T-helper 17 cell (primary cell): ENCODE measurements at places on chromosomes 11 and 22.

DNA sequence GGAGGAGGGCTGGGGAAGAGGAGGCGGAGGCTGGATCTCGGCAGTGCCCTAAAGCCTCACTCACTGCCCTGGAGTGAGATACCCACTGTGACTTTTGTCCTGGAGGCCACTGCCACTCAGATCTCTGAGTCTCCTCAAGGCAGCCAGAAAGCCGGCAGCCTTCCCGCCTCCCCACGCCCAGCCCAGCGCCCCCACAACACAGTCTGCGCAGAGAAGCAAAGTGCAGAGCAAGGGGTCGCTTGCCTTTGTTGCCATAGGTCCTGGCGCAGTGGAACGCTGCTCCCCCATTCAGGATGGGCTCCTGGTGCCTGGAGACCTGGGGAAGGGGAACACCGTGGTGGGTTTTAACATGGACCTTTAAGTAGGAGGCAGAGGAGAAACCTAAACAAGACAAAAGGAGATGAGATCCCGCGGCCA lies 17.6 kb downstream of the PATZ1 start:
- peaks cover 21% of the 10 kb centered on the region for H3K36me3 ChIP-seq
- H3K4me3 ChIP-seq, result no peak overlapping the region
- no peaks in the 10 kb centered on the region for H3K27me3 ChIP-seq
- peaks cover 14% of the 10 kb centered on the region for H3K4me1 ChIP-seq
- H3K27ac ChIP-seq, result no peak overlapping the region
- no peak for DNase-seq

GRCh38 chr11:46127150-46127638 lies 5.9 kb upstream of the PHF21A start:
- no peak for DNase-seq
- no peaks in the 10 kb centered on the region for H3K27me3 ChIP-seq
- no peaks in the 10 kb centered on the region for H3K36me3 ChIP-seq

DNA sequence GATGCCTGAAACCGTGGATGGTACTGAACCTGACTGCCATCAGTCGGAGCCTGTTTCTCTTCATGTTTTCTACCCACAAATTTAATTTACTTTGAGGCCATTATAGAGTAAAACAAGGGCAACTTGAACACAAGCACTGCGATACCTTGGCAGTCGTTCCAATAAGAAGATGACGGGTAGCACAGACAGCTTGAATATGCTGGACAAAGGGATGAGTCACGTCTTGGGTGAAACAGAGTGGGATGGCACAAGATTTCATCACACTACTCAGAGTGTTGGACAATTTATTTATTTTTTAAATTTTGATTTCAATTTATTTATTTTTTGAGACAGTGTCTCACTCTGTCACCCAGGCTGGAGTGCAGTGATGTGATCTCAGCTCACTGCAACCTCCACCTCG lies 5.7 kb downstream of the DIXDC1 start:
- H3K36me3 ChIP-seq, result peaks cover 2% of the 10 kb centered on the region
- no peak overlapping the region for H3K27ac ChIP-seq
- peaks cover 18% of the 10 kb centered on the region for H3K4me1 ChIP-seq
- no peak for DNase-seq

GRCh38 chr22:19819911-19820879 lies 34.5 kb downstream of the GNB1L start:
- H3K4me1 ChIP-seq, result peaks cover 10% of the 10 kb centered on the region
- H3K27ac ChIP-seq, result no peak overlapping the region
- no peaks in the 10 kb centered on the region for H3K27me3 ChIP-seq
- DNase-seq, result no peak
- H3K4me3 ChIP-seq, result no peak overlapping the region

DNA sequence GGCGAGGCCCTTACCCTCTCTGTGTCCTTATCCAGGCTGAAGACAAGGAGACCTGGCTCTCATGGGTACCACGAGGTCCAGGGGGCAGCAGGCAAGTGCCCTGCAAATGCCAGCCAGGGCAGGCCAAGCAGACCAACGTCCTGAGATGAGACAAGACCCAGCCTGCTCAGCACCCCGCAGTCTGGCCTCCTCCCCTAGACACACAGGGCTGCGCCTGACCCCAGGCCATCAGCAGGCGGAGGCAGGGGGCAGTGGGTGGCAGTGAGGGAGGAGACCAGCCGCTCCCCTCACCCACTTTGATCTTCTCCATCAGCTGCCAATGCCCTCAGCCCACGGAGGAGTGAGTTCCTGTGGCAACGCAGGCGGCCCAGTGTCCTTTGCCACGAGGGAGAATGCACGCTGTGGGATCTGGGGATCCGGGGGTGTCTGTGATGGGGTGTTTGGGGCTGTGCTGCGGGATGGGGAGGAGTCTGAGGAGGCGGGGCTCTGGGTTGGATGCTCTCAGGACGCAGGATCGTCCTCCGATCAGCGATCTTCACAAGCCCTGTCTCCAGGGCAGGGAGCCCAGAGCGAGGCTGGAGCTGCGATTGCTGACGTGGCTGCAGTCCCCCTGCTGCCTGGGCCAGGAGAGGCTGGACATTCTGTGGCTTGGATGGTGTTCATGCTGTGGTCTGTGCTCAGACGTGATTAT lies 30.5 kb upstream of the PPARA start:
- no peaks in the 10 kb centered on the region for H3K36me3 ChIP-seq
- no peaks in the 10 kb centered on the region for H3K27me3 ChIP-seq
- no peak overlapping the region for H3K27ac ChIP-seq

DNA sequence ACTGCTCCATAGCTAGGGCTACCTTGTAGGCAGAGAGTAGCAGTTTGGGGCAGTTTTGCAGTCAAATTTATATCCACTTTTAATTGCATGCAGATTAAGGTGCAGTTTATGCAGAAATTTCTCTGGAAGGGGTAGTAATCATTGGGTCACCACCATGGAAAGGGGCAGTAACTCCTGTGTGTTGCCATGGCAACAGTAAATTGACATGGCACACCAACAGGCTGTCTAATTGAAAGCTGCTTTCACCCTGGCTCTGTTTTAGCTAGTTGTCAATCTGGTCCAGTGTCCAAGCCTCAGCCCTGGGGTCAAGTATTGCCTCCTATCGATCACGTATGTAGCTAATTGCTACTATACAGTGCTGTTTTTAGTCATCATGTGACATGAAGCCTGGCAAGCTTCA lies 786.1 kb upstream of the CNTN5 start:
- no peaks in the 10 kb centered on the region for H3K4me1 ChIP-seq
- no peaks in the 10 kb centered on the region for H3K36me3 ChIP-seq
- no peak for DNase-seq
- H3K27ac ChIP-seq, result no peak overlapping the region

- DNase-seq, result no peak
- peaks cover 3% of the 10 kb centered on the region for H3K4me1 ChIP-seq
- H3K36me3 ChIP-seq, result no peaks in the 10 kb centered on the region
- peaks cover 45% of the 10 kb centered on the region for H3K27me3 ChIP-seq
These were observed 513.4 kb downstream of the TBC1D22A start for GRCh38 chr22:47275605-47276449.

- peaks cover 6% of the 10 kb centered on the region for H3K27me3 ChIP-seq
- no peaks in the 10 kb centered on the region for H3K36me3 ChIP-seq
- DNase-seq, result no peak
- H3K4me1 ChIP-seq, result peaks cover 2% of the 10 kb centered on the region
These were observed 38.8 kb downstream of the SLC1A2 start for GRCh38 chr11:35380603-35381002.

- no peak for DNase-seq
- H3K4me1 ChIP-seq, result peaks cover 24% of the 10 kb centered on the region
- H3K4me3 ChIP-seq, result peak overlapping the region; percentile 21
- no peaks in the 10 kb centered on the region for H3K27me3 ChIP-seq
These were observed 12.4 kb downstream of the CRELD2 start for GRCh38 chr22:49930596-49931412.

DNA sequence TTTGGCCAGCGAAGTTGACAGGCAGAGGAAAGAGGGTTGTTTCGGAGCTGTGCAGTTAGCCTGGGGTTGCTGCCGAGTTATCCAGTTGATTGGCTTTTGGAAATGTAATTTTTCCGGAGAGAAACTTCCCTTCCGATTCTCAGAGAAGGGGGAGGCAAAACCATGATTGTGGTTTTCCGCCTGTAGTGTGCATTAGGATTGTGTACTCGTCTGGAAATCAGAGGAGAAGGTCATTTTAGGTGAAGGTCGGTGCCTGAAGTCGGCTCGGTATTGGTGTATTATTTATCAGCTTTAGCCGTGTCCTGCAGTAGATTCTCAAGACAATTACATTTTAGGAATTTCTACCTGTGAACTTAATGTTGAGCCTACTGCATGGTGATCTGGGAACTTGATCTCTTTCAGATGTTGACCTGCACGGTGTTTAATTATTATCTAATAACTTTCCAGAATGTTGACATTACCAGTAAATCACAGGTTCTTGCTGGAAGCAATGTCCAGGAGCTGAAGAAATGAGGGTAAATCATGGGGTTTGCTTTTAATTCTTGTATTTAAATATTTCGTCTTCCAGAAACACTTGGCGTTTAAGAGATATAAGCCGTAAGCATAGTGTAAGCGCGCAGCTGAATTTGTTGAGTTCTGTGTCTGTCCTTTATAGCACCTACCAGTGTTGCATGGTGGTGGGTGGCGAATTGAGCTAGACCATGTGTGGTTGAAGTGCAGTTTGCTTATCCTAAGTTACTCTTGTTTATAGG lies 1.3 kb downstream of the ARHGEF12 start:
- DNase-seq, result no peak
- H3K36me3 ChIP-seq, result no peaks in the 10 kb centered on the region
- H3K27me3 ChIP-seq, result peaks cover 40% of the 10 kb centered on the region
- H3K27ac ChIP-seq, result peak overlapping the region; percentile 62
- H3K4me1 ChIP-seq, result peaks cover 24% of the 10 kb centered on the region
- peak overlapping the region; percentile 93 for H3K4me3 ChIP-seq

DNA sequence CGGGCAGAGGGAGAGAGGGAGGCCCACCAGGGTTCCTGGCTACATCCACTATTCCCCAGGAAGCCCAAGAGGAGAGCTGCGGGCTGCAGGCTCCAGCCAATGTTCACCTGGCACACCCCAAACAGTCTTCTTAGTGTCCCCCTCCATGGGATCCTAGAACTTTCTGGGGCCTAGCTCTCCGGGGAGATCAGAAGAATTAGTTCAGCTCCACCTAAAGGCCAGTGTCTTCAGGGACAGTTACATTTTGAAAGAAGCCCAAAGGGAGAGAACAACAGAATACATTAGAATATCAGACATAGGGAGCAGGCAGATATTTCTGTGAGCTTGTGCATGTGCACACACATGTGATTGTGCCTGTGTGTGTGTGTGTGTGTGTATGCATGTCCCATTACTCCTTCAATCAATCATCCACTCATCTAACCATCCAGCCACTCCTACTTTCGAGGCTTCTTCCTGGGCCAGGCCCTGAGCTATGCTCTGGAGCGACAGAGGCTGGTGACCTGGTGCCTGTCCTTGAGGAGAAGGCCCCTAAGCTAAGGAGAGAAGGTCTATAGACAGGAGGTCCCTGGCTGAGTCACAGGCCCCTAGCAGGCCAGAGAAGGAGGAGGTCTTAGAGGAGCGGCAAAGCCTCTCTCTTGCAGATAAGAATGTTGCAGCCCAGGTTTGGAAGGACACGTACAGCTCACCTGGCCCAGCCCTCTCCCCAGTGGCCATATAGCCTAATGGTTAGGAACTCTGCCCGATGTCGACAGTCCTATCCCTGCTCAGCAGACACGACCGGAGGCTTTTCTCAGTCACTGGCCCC lies 165.5 kb downstream of the DSCAML1 start:
- H3K27ac ChIP-seq, result no peak overlapping the region
- DNase-seq, result no peak
- no peaks in the 10 kb centered on the region for H3K36me3 ChIP-seq
- H3K27me3 ChIP-seq, result peaks cover 30% of the 10 kb centered on the region
- H3K4me1 ChIP-seq, result peaks cover 3% of the 10 kb centered on the region
- no peak overlapping the region for H3K4me3 ChIP-seq

- no peak for DNase-seq
- H3K36me3 ChIP-seq, result peaks cover 10% of the 10 kb centered on the region
- no peak overlapping the region for H3K27ac ChIP-seq
- no peaks in the 10 kb centered on the region for H3K4me1 ChIP-seq
- no peak overlapping the region for H3K4me3 ChIP-seq
These were observed 33.1 kb upstream of the ELF5 start for GRCh38 chr11:34546511-34547209.

DNA sequence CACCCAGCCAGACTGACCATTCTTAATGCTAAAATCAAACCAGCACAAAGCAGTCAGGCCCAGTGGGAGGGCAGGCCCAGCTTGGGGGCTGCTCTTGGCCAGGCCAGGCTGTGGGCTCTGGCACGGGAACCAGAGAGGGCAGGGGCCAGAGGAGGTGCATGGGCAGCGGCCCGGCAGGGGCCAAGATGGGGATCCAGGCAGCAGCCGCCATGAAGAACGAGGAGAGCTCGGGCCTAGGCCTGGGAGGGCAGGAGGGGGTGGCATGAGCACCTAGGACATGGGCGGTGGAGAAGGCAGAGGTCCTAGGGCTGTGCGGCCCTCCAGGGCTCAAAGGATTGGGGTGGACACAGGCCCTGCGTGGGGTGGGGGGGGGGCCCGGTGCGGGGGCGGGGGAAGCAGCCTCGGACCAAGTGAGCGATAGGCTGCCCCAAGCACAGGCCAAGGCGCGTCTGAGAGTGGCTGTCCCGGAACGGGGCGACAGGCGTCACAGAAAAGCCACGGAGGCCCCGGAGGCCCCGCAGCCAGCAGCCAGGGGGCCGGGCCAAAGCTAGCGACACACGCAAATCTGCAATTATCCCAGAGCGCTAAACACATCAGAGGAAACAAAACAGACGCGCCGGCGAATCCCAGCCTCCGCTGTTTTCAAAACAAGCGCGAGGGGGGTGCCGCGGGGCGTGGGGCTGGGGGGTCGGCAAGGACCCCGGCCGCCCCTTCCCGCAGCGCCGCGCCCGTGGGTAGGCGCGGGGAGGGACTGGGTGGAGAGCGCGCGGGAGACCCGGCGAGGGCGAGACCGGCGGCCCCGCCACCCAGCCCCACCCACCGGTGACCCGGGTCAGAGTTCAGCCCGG lies 8.3 kb downstream of the PLXNB2 start:
- peak overlapping the region; percentile 68 for H3K4me3 ChIP-seq
- no peak overlapping the region for H3K27ac ChIP-seq
- no peaks in the 10 kb centered on the region for H3K4me1 ChIP-seq

- H3K27me3 ChIP-seq, result peaks cover 8% of the 10 kb centered on the region
- H3K4me3 ChIP-seq, result no peak overlapping the region
- H3K27ac ChIP-seq, result no peak overlapping the region
- H3K4me1 ChIP-seq, result peaks cover 12% of the 10 kb centered on the region
- no peaks in the 10 kb centered on the region for H3K36me3 ChIP-seq
These were observed 84.3 kb downstream of the CCDC81 start for GRCh38 chr11:86459002-86459385.
